ENCODE measurements at places on chromosomes 13 and 19.
A peak's percentile ranks its signal among the peaks of the same experiment; 100 is the strongest.

DNA sequence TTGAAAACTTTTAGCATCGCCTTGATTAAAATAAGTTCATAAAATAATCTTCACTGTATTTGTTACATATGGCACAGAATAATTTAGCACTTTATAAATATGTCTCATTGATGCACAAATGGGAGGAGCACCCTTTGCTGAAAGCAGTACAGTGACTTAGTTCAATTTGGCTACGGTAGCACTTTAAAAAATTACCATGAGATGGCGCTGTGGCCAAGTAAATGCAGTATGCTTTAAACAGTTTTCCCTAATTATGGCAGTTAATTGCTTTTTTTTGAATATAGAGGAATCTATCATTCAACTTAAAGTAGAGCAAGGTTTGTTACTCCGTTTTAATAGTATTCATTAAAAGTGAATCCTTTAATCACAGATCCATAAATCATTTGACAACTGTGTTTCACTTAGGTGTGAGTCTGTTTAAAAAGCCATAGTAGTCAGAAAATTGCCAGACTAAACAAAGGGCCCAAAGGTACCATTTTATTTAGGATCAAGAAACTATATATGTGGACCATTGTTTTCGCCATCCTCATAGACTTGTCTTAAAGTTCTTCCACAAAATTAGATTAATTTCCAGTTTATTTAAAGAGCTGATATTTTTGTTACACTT lies 34.7 kb upstream of the ESD start:
- peak; percentile 47 for DNase-seq

GRCh38 chr13:38518328-38518727 lies 168.5 kb upstream of the FREM2 start:
- no peak for DNase-seq

- no peak for DNase-seq
These were observed 67.9 kb downstream of the CCDC70 start for GRCh38 chr13:51929699-51930098.

GRCh38 chr13:29901710-29902631 lies 51.6 kb upstream of the UBL3 start:
- DNase-seq: peak; percentile 71

DNA sequence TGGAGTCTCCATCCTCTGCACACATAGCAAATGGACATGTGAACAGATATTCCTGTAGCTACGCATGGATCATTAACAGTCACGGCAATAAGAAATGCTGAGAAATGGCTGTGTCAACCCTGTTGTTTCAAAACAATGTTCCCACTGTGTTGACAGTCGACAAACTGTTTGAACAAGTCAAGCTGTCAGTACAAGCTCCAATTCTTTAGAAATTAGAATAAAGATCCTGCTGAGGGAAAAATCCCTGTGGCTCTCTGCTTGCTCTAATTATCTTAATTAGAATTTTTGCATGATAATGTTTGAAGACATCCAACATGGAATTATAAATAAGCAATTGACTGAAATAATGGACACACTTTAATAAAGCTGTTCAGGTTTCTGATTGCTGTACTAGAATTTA lies 37.9 kb upstream of the CPB2 start:
- DNase-seq: no peak

- DNase-seq: peak; percentile 45
These were observed 8.8 kb upstream of the SULT2B1 start for GRCh38 chr19:48543121-48543710.

- DNase-seq: peak; percentile 90
These were observed 19.4 kb downstream of the CEACAM21 start for GRCh38 chr19:41595258-41595889.

DNA sequence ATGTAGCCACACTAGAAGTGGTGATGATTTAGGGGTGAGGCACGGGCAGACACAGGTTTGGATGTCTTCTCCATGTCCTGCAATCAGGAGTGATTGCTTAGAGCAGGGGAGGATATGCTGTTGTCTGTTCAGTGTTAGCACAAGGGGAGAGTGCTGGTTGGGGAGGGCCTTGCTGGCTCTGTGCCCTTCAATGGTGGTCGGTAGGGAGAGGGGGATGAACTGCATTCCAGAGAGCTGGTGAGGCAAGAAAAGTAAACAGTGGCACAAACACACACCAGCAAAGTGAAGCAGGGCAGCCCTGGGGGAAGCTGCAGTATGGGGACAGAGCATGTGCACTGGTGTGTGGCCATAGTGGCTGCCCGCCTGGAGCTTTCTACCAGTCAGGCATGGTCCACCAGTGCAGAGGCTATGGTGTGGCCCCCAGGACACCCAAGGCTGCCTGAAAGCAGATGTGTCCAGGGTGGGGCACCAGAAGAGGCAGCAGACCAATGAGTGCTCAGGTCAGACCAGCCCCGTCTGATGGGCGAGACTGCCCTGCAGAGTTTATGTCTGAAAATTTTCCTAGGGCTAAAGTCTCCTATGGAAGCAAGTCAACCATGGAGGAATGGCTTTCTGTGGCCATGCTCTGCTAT lies 1676.9 kb downstream of the PCDH9 start:
- no peak for DNase-seq

GRCh38 chr13:70723732-70724131 lies 615.5 kb upstream of the KLHL1 start:
- DNase-seq: no peak

DNA sequence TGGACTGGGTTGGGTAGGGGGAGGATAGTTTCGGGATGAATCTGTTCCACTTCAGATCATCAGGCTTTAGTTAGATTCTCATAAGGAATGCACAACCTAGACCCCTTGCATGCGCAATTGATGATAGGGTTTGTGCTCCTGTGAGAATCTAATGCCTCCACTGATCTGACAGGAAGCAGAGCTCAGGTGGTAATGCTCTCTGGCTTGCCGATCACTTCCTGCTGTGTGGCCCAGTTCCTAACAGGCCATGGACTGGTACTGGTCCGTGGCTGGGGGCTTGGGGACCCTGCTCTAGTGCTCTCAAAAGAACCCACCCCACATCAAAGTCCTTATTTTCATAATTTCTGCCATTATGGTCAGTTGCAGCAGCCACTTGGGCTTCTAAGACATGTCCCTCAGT lies 30.1 kb downstream of the DNAJC3 start:
- DNase-seq: no peak

DNA sequence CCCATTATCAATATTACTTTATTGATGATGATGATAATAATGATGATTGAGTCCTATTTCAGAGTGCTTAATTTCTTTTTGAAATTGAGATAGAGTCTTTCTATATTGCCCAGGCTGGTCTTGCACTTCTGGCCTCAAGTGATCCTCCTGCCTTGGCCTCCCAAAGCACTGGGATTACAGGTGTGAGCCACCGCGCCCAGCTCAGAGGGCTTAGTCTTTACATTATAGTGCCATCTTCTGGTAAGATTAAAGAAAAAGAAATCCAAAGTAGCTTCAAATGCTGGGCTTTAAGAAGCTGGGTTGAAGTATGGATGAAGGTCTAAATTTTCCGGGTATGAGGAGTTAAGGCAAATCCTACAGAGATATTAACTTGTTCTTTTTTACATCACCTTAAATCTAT lies 3.4 kb upstream of the ZNF333 start:
- DNase-seq: peak; percentile 53

GRCh38 chr13:21465710-21466160 lies 6.6 kb upstream of the ZDHHC20 start:
- no peak for DNase-seq

- DNase-seq: no peak
These were observed 70.7 kb upstream of the ANKRD10 start for GRCh38 chr13:110985541-110985940.

DNA sequence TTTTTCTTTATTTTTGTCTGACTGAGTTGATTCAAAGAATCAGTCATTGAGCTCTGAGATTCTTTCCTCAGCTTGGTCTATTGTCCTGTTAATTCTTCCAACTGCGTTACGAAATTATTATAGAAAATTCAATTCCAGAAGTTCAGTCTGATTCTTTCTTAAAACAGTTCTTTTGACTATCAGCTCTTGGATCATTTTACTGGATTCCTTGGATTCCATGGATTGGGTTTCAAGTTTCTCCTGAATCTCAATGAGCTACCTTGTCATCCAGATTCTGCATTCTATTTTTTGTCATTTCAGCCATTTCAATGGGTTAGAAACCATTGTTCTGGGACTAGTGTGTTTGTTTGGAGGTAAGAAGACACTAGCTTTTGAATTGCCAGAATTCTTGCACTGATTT lies 169.3 kb downstream of the PCDH20 start:
- DNase-seq: no peak

DNA sequence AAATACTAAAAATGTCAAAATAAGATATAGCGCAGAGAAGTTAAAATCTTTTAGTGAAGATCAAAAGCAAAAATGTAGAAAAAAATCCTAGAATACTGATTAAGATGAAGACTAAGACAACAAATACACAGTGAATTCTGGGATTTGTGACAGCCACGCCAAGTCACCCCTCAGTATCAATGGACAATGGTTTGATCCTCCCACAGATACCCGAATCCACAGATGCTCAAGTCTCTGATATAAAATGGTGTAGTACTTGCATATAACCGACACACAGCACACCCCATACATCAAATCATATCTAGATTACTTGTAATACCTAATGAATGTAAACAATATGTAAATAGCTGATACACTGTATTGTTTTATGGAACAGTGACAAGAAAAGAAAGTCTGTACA lies 5.9 kb downstream of the MIPEP start:
- no peak for DNase-seq

GRCh38 chr19:38298821-38299680 lies 5.0 kb upstream of the C19orf33 start:
- DNase-seq: no peak

GRCh38 chr13:81406639-81407292 lies 1065.8 kb upstream of the SPRY2 start:
- DNase-seq: no peak

Data from MV-4-11 (cell line).